ENCODE measurements at places on chromosomes 2 and 18. TPM values are rescaled to one million over a fixed set of nuclear protein-coding genes. Genes with fewer than 3 reads are reported as not detected.
A peak's percentile ranks its signal among the peaks of the same experiment; 100 is the strongest.

DNA sequence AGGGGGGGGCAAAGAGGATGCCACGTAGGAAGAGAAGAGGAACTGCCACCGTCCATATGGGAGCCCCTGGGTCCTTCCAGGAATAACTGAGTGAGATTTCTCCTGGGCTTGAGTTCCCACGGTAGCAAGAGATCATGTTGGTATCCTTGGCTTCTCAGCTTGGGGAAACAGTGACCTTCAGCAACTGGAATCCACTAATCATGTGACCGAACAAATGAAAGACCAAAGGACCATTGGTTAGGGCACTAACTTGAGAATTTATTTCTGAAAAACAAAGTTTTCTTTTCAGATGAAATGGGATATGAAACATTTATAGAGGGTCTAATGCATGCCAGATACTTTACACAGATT lies 259.4 kb upstream of the ID2 start:
- H3K4me1 ChIP-seq, result peaks cover 8% of the 10 kb centered on the region
- H3K27me3 ChIP-seq, result no peaks in the 10 kb centered on the region
- no peak overlapping the region for H3K4me3 ChIP-seq
- no peaks in the 10 kb centered on the region for H3K36me3 ChIP-seq
- DNase-seq, result no peak

GRCh38 chr18:21704603-21705364 lies at the start of gene ABHD3:
ABHD3 (minus strand) TSS chr18:21704774; CDS start chr18:21704665, 109 bp downstream.
- peak within 1 kb of the TSS; percentile 94 for H3K4me3 ChIP-seq
- peaks cover 30% of the 10 kb centered on the region for H3K4me1 ChIP-seq
- H3K27ac ChIP-seq, result peak within 1 kb of the TSS; percentile 75
- peaks cover 13% of the 10 kb centered on the region for H3K36me3 ChIP-seq
- H3K27me3 ChIP-seq, result no peaks in the 10 kb centered on the region

DNA sequence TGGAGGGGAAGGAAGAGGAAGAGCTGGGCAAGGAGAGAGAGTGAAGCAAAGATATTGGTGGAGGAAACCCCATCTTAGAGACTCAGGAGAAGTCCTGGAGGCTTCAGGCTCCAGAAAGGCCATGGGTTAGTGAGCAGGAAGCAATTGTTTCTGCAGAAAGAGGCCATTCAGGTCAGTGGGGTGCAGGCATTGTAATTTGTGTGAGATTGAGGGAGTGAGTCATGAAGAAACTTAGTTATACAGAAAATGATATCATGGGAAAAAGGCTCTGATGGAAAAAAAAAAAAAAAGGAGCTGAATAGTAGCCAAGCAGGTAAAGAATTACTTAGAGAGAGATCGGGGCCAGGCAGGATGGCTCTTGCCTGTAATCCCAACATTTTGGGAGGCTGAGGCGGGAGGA lies 4.0 kb downstream of the EMILIN2 start:
- no peak overlapping the region for H3K27ac ChIP-seq
- peaks cover 46% of the 10 kb centered on the region for H3K27me3 ChIP-seq
- H3K4me1 ChIP-seq, result peaks cover 19% of the 10 kb centered on the region
- no peak for DNase-seq
- no peak overlapping the region for H3K4me3 ChIP-seq
- H3K36me3 ChIP-seq, result no peaks in the 10 kb centered on the region

GRCh38 chr2:170252414-170252813 lies 74.5 kb downstream of the MYO3B start:
- no peak overlapping the region for H3K27ac ChIP-seq
- no peaks in the 10 kb centered on the region for H3K36me3 ChIP-seq
- no peak overlapping the region for H3K4me3 ChIP-seq
- DNase-seq, result no peak
- H3K27me3 ChIP-seq, result no peaks in the 10 kb centered on the region

- no peak overlapping the region for H3K27ac ChIP-seq
- peaks cover 24% of the 10 kb centered on the region for H3K4me1 ChIP-seq
- peak overlapping the region; percentile 6 for H3K4me3 ChIP-seq
- DNase-seq, result no peak
- no peaks in the 10 kb centered on the region for H3K27me3 ChIP-seq
These were observed 74.5 kb downstream of the MYCN start for GRCh38 chr2:16014802-16015201.

DNA sequence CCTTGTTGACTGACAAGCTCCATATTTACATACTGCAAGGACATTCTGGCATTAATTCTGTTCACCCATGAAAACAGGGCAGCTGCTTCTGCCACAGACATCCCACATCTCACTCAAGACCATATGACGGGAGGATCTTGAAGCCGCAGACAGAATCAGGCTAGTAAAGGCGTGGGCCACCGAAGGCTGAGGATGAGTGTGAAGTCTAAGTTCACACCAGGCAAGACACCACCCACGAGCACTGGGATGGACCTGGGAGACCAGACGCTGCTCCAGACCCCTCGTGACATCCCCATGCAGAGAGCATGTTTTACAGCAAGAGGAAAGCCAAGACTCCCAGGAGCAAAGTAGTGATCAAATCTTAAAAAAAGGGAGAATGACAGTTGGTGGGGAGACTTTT lies 3.2 kb downstream of the FHL2 start:
- H3K27me3 ChIP-seq, result peaks cover 28% of the 10 kb centered on the region
- DNase-seq, result no peak
- H3K4me3 ChIP-seq, result peak overlapping the region; percentile 61
- no peaks in the 10 kb centered on the region for H3K36me3 ChIP-seq

GRCh38 chr2:73238149-73238548 lies 4.0 kb downstream of the CCT7 start:
- H3K4me3 ChIP-seq, result peak overlapping the region; percentile 81
- H3K27ac ChIP-seq, result peak overlapping the region; percentile 57
- H3K27me3 ChIP-seq, result no peaks in the 10 kb centered on the region
- no peak for DNase-seq
- H3K36me3 ChIP-seq, result peaks cover 2% of the 10 kb centered on the region
- peaks cover 32% of the 10 kb centered on the region for H3K4me1 ChIP-seq

DNA sequence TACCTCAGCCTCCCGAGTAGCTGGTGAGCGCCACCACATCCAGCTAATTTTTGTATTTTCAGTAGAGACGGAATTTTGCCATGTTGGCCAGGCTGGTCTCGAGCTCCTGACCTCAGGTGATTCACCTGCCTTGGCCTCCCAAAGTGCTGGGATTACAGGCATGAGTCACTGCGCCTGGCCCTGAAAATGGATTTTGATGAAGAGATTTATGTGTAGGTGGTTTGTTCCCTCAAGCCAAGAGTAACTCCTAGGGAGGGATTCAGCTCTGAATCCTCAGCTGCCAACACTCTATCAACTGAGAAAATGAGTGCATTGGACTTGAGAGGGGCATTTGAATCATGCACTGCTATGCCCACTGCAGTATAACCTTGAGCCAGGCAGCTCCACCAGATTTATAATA lies 17.5 kb upstream of the LIPG start:
- H3K36me3 ChIP-seq, result no peaks in the 10 kb centered on the region
- H3K4me1 ChIP-seq, result no peaks in the 10 kb centered on the region
- H3K27ac ChIP-seq, result no peak overlapping the region
- no peak overlapping the region for H3K4me3 ChIP-seq
- no peaks in the 10 kb centered on the region for H3K27me3 ChIP-seq

DNA sequence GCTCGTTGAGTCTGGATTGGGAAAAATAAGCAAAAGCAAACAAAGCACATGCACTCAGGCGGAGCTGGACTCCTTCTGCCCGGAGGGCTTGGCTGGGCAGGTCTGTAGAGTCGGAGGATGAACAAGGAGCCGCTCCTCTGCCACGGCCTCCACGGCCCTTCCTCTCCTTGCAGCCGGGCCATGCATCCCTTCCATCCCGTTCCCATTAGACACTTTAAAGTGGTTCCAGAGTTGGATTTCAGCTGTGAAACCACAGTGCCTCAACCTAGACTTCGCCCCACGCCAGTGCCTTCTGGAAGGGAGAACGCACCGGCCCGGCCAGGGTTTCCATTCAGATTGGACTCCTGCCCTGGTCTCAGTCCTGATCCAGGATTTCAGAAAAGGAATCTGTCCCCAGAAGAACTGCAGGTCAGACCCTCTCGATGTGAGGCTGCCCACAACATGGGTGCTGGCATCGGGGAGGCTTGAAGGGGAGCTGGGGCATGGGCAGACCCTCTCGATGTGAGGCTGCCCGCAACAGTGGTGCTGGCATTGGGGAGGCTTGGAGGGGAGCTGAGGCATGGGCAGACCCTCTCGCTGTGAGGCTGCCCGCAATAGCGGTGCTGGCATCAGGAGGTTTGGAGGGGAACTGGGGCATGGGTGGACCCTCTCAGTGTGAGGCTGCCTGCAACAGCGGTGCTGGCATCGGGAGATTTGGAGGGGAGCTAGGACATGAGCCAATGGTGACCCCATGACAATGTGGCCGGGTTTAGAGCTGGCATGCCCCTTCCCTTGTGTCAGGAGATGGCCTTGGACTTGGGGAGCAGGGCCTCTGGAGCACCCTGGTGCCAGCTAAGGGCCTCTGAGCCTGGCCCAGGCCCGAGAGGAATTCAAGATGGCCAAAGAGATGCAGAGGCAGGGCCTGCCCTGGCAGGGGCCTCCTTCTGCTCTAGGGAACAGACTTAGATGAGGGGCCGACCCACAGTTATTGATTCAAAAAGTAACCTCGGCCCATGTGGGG lies 304.5 kb downstream of the NDUFA10 start:
- peak overlapping the region; percentile 49 for H3K4me3 ChIP-seq
- H3K27ac ChIP-seq, result no peak overlapping the region
- peaks cover 21% of the 10 kb centered on the region for H3K4me1 ChIP-seq
- H3K27me3 ChIP-seq, result peaks cover 4% of the 10 kb centered on the region
- no peaks in the 10 kb centered on the region for H3K36me3 ChIP-seq
- peak; percentile 23 for DNase-seq

DNA sequence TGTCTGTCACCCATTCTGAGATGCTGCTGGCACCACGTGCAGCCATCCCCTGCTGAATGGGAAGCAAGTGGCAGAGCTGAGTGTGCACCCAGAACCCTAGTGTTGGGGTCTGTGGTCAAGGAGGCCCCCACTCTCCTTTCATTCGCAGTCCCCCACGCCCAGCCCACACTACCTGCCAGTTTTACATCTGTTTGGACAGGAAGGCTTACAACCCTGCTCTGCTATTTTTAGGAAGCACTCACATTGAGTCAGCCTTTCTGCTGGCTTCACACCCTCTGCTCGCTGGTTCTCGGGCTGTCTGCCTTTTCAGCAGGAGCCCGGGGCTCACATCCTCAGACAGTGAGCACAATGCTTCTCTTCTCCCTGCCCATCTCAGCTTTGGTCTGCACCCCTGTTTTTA lies 10.7 kb upstream of the ADCY3 start:
- H3K4me3 ChIP-seq, result no peak overlapping the region
- H3K27ac ChIP-seq, result no peak overlapping the region
- no peak for DNase-seq
- H3K36me3 ChIP-seq, result no peaks in the 10 kb centered on the region

GRCh38 chr18:45835057-45835636 lies 9.7 kb downstream of the SIGLEC15 start:
- peaks cover 50% of the 10 kb centered on the region for H3K4me1 ChIP-seq
- DNase-seq, result no peak
- H3K27ac ChIP-seq, result no peak overlapping the region
- no peak overlapping the region for H3K4me3 ChIP-seq

DNA sequence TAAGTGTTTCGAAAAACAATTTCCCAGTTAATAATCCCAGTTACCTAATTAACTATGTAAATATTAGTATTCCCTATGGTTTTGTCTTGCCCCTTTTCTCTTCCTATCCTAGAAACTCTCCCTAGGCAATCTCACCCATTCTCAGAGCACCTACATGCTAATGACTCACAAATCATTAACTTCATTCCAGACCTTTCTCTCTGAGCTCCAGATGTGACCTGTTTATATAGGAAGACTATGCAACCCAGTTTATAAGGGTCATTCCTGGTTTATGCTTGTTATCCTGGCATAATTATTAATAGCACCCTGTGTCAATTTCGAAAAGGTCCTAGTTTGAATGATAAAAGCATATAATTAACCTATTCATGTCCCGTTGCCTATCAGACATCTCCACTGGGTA lies 14.8 kb upstream of the SERTAD2 start:
- peaks cover 19% of the 10 kb centered on the region for H3K4me1 ChIP-seq
- H3K27ac ChIP-seq, result no peak overlapping the region
- no peaks in the 10 kb centered on the region for H3K36me3 ChIP-seq
- no peak overlapping the region for H3K4me3 ChIP-seq

- peak overlapping the region; percentile 13 for H3K27ac ChIP-seq
- H3K4me1 ChIP-seq, result peaks cover 53% of the 10 kb centered on the region
- H3K4me3 ChIP-seq, result peak overlapping the region; percentile 11
These were observed 22.1 kb upstream of the ALKAL2 start for GRCh38 chr2:309954-310510.

- no peaks in the 10 kb centered on the region for H3K4me1 ChIP-seq
- peaks cover 22% of the 10 kb centered on the region for H3K36me3 ChIP-seq
- no peak overlapping the region for H3K4me3 ChIP-seq
- no peak overlapping the region for H3K27ac ChIP-seq
These were observed 67.5 kb downstream of the PDK1 start for GRCh38 chr2:172623249-172623965.

- H3K27me3 ChIP-seq, result peaks cover 10% of the 10 kb centered on the region
- peak overlapping the region; percentile 52 for H3K27ac ChIP-seq
- DNase-seq, result peak; percentile 70
- H3K36me3 ChIP-seq, result peaks cover 13% of the 10 kb centered on the region
These were observed 17.4 kb upstream of the HAAO start for GRCh38 chr2:42809819-42810120.

DNA sequence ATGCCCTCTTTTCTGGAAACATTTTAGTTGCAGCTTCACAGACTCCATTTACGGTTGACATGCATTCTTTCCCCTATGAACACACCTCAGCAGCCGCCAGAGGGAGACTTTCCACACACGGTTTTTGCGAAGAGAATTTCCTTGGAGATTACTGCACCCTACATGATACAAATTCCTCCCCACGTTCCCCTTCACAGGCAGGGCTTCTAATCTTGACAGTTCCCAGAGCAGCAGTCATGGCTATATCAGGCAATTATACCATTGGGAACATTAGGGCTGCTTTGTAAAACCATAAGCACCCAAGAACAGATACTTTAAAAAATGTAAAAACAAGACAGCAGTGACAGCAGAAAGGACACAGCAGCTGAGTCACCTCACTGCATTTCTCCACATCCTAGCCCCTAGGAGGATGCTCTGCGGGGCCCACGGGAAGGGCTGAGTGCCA lies 253.8 kb downstream of the TGIF1 start:
- DNase-seq, result peak; percentile 56
- peaks cover 6% of the 10 kb centered on the region for H3K36me3 ChIP-seq
- H3K4me1 ChIP-seq, result peaks cover 18% of the 10 kb centered on the region
- H3K27me3 ChIP-seq, result no peaks in the 10 kb centered on the region

- peaks cover 2% of the 10 kb centered on the region for H3K27me3 ChIP-seq
- H3K4me1 ChIP-seq, result peaks cover 17% of the 10 kb centered on the region
- no peak for DNase-seq
- H3K27ac ChIP-seq, result peak overlapping the region; percentile 74
- H3K36me3 ChIP-seq, result no peaks in the 10 kb centered on the region
These were observed 594 bp downstream of the RAD51AP2 start for GRCh38 chr2:17517481-17518211.

The REG3G gene
- not detected for total RNA-seq

The ABCG5 gene
- total RNA-seq, result not detected

The ZNG1B gene
- 38.1 TPM for total RNA-seq

The GULP1 gene
- total RNA-seq, result 43.8 TPM

The SLC14A1 gene
- total RNA-seq, result not detected

The PRKAG3 gene
- not detected for total RNA-seq

The TWIST2 gene
- total RNA-seq, result 0.96 TPM

The GALR1 gene
- total RNA-seq, result not detected

The NOSTRIN gene
- total RNA-seq, result not detected
